ENCODE measurements at places on chromosomes 11 and 22.

- peak overlapping the region; percentile 64 for H3K27ac ChIP-seq
- H3K27me3 ChIP-seq = no peaks in the 10 kb centered on the region
- peaks cover 11% of the 10 kb centered on the region for H3K36me3 ChIP-seq
These were observed 585 bp downstream of the THYN1 start for GRCh38 chr11:134252346-134253187.

- no peaks in the 10 kb centered on the region for H3K27me3 ChIP-seq
- peaks cover 12% of the 10 kb centered on the region for H3K36me3 ChIP-seq
- no peak overlapping the region for H3K4me3 ChIP-seq
- no peak for DNase-seq
These were observed 20.5 kb downstream of the NUCB2 start for GRCh38 chr11:17296852-17297559.

- no peak overlapping the region for H3K27ac ChIP-seq
- no peaks in the 10 kb centered on the region for H3K4me1 ChIP-seq
- H3K4me3 ChIP-seq = no peak overlapping the region
These were observed 49.5 kb upstream of the ACCSL start for GRCh38 chr11:43998308-43998707.

GRCh38 chr11:80698637-80699036 lies 1257.8 kb upstream of the TENM4 start:
- DNase-seq = no peak
- H3K4me1 ChIP-seq = no peaks in the 10 kb centered on the region
- no peaks in the 10 kb centered on the region for H3K27me3 ChIP-seq
- no peak overlapping the region for H3K27ac ChIP-seq

GRCh38 chr11:3879967-3880542 lies 24.6 kb downstream of the STIM1 start:
- H3K4me1 ChIP-seq = peaks cover 43% of the 10 kb centered on the region
- H3K27ac ChIP-seq = peak overlapping the region; percentile 20
- no peaks in the 10 kb centered on the region for H3K27me3 ChIP-seq
- no peaks in the 10 kb centered on the region for H3K36me3 ChIP-seq
- no peak overlapping the region for H3K4me3 ChIP-seq

DNA sequence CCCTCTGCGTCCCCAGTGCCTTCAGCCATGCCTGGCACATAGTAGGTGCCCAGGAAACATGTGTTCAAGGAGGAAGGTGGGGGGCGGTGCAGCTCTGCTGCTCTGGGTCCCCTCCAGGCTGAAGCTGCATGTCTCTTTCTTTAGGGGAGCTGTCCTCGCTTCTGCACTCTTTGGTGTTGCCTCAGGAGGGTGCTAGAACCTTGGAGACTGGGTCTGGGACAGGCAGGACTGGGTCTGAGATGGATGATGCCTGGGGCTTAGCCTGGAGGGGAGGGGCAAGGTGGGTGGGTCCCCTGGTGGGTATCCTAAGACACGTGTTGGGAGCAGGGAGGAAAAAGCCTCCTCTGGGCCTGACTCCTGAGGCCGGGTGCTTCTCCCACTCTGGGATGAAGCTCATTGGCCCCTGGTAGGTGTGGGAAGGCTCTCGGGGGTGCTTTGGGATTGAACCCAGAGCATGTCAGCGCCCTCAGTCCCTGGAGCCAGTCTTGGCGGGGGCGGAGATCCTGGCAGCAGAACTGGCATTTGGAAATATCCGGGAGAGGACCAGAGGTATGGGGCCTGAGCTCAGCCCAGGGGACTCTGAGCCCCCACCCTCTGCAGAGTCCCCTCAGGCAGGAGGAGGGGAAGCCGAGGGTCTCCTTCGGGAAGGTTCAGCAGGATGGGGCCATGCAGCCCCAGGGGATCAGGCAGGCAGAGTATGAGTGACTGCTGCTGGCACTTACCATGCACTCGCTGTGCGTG lies 6.7 kb upstream of the GSTP1 start:
- no peaks in the 10 kb centered on the region for H3K36me3 ChIP-seq
- H3K27me3 ChIP-seq = no peaks in the 10 kb centered on the region
- no peak overlapping the region for H3K27ac ChIP-seq
- peaks cover 45% of the 10 kb centered on the region for H3K4me1 ChIP-seq
- H3K4me3 ChIP-seq = no peak overlapping the region

- H3K4me1 ChIP-seq = no peaks in the 10 kb centered on the region
- H3K27me3 ChIP-seq = no peaks in the 10 kb centered on the region
- H3K36me3 ChIP-seq = no peaks in the 10 kb centered on the region
- H3K27ac ChIP-seq = no peak overlapping the region
These were observed 69.2 kb downstream of the TSPAN18 start for GRCh38 chr11:44795803-44796535.

GRCh38 chr11:122811721-122812120 lies 26.6 kb upstream of the CRTAM start:
- peaks cover 1% of the 10 kb centered on the region for H3K36me3 ChIP-seq
- no peak overlapping the region for H3K27ac ChIP-seq
- H3K4me3 ChIP-seq = no peak overlapping the region

DNA sequence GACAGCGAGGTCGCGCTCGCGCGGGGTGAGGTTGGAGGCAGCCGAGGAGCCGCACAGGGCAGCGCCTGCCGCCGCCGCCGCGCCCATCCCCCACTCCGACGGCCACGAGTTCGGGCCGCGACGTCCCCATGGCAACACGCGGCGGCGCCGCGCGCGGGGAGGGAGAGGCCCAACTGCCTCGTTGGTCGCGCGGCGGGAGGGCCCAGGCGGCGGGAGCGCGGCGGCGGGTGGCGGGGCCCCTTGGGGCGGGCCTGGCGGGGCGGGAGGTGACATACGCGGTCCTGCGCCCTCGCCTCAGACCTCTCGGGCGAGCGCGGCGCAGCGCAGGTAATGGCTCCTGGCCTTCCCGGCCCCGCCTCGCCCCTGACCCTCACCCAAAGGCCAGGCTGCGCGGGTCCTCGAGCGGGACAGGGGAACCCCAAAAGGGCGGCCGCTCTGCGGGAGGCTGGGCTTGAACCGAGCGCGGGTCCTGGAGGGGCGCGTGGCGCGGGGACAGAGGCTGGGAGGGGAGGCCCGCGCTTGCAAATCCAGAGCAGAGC lies at the start of gene DEUP1:
TSS of gene DEUP1 (plus strand) at position 297 of the 539 bp plus-strand sequence. CDS start 1,518 bp downstream, outside the sequence.
- no peaks in the 10 kb centered on the region for H3K36me3 ChIP-seq
- H3K27ac ChIP-seq = no peak within 1 kb of the TSS
- peak; percentile 69 for DNase-seq
- H3K27me3 ChIP-seq = no peaks in the 10 kb centered on the region
- no peak within 1 kb of the TSS for H3K4me3 ChIP-seq

DNA sequence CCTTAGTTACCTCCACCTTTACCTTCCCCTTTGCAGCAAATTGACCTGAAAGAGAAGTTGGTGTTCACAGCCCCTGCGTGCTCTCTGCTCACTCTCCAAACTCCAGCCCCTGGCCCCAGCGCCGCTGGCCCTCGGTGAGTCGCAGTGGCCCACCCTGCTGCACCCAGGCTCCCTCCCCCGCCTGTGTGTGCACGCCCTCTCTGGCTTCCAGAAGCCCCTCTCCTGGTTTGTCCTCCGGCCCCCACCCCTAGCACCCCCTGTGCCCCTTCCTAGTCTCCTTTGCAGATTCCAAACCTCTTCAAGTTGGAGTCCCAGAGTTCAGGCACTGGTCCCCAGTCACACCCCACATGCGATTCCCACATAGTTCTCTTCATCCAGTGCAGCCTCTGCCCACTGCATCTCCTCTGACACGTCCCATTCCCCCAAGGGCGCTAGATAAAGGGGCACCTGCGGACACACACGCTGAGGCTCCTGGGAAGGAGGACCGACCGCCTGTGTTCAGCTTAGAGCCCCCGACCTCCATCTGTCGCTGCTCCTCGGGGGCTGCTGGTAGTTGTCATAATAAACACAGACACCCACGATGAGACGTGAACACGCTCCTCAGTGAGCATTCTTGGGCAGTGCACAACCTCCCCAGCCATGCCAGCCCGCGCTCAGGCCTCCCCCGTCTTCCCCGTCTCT lies 1.5 kb upstream of the PHRF1 start:
- H3K27me3 ChIP-seq = no peaks in the 10 kb centered on the region
- no peak overlapping the region for H3K27ac ChIP-seq
- no peaks in the 10 kb centered on the region for H3K36me3 ChIP-seq
- no peak for DNase-seq
- H3K4me3 ChIP-seq = no peak overlapping the region

GRCh38 chr11:111680486-111681175 lies 78.4 kb downstream of the SIK2 start:
- H3K27ac ChIP-seq = no peak overlapping the region
- no peaks in the 10 kb centered on the region for H3K4me1 ChIP-seq
- no peak for DNase-seq
- H3K4me3 ChIP-seq = no peak overlapping the region
- no peaks in the 10 kb centered on the region for H3K27me3 ChIP-seq

- peaks cover 14% of the 10 kb centered on the region for H3K4me1 ChIP-seq
- no peak for DNase-seq
- H3K36me3 ChIP-seq = no peaks in the 10 kb centered on the region
- no peak overlapping the region for H3K4me3 ChIP-seq
- H3K27me3 ChIP-seq = no peaks in the 10 kb centered on the region
- no peak overlapping the region for H3K27ac ChIP-seq
These were observed 38.5 kb downstream of the TRAF6 start for GRCh38 chr11:36471577-36471976.

- peaks cover 18% of the 10 kb centered on the region for H3K4me1 ChIP-seq
- no peak for DNase-seq
- H3K36me3 ChIP-seq = no peaks in the 10 kb centered on the region
- no peak overlapping the region for H3K4me3 ChIP-seq
- H3K27ac ChIP-seq = no peak overlapping the region
- H3K27me3 ChIP-seq = no peaks in the 10 kb centered on the region
These were observed 161.0 kb downstream of the FCHSD2 start for GRCh38 chr11:72981080-72981479.

DNA sequence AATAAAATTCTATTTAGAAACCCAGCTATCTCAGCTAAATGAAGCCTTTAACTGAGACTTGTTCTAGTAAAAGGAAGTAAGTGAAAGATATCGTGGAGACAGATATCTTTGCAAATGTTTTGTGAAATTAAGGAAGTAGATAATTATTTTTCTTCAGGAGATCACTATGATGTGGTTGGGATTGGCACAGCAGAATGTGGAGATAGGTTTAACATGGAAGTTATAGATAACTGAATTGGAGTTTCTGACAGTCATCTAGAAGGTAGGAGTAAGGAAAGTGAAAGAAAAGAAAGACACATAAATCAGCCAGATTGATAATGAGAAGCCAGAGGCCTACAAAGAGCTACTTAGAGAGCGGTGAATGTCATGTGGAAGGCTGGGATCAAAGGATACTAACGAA lies 4.7 kb upstream of the CASP5 start:
- no peak overlapping the region for H3K27ac ChIP-seq
- no peak overlapping the region for H3K4me3 ChIP-seq
- no peaks in the 10 kb centered on the region for H3K27me3 ChIP-seq
- H3K4me1 ChIP-seq = no peaks in the 10 kb centered on the region
- DNase-seq = no peak

DNA sequence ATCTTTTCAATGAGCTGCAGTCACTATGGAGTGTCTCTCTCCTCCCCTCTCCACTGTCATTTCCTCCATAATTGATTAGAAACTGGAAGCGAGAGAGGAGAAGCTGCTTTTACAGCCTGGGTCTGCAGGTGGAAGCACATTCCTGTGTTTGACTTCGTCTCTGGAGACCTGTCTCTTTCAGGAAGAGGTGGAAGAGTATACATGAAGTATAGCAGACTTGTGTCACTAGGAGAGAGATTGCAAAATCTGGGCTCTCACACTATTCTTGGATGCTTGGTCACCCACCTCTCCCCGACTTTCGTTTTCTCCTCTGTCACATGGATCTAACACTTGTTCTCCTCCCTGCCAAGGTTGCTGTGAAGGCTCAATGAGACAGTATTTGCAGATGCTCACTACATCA lies 323.3 kb downstream of the NTM start:
- H3K4me1 ChIP-seq = no peaks in the 10 kb centered on the region
- no peak for DNase-seq
- H3K36me3 ChIP-seq = no peaks in the 10 kb centered on the region
- H3K27ac ChIP-seq = no peak overlapping the region
- H3K27me3 ChIP-seq = peaks cover 18% of the 10 kb centered on the region

GRCh38 chr11:71098776-71099175 lies 153.6 kb downstream of the SHANK2 start:
- no peaks in the 10 kb centered on the region for H3K27me3 ChIP-seq
- DNase-seq = no peak
- peaks cover 4% of the 10 kb centered on the region for H3K4me1 ChIP-seq
- H3K27ac ChIP-seq = no peak overlapping the region
- H3K36me3 ChIP-seq = no peaks in the 10 kb centered on the region

GRCh38 chr22:50218153-50218995 lies 17.6 kb downstream of the SELENOO start:
- peaks cover 17% of the 10 kb centered on the region for H3K4me1 ChIP-seq
- no peak overlapping the region for H3K4me3 ChIP-seq
- H3K36me3 ChIP-seq = peaks cover 49% of the 10 kb centered on the region
- H3K27me3 ChIP-seq = no peaks in the 10 kb centered on the region
- H3K27ac ChIP-seq = no peak overlapping the region

GRCh38 chr11:87203907-87204602 lies 166.3 kb downstream of the TMEM135 start:
- DNase-seq = no peak
- no peak overlapping the region for H3K27ac ChIP-seq
- no peaks in the 10 kb centered on the region for H3K36me3 ChIP-seq

GRCh38 chr22:20268279-20269012 lies at the start of gene RTN4R:
RTN4R (minus strand) TSS chr22:20268318; CDS start chr22:20268092, 226 bp downstream.
- DNase-seq = peak; percentile 78
- peaks cover 21% of the 10 kb centered on the region for H3K4me1 ChIP-seq
- H3K27ac ChIP-seq = peak within 1 kb of the TSS; percentile 54
- H3K4me3 ChIP-seq = no peak within 1 kb of the TSS
- H3K27me3 ChIP-seq = no peaks in the 10 kb centered on the region

- peak overlapping the region; percentile 53 for H3K4me3 ChIP-seq
- H3K36me3 ChIP-seq = no peaks in the 10 kb centered on the region
- peaks cover 23% of the 10 kb centered on the region for H3K4me1 ChIP-seq
- DNase-seq = peak; percentile 94
- peak overlapping the region; percentile 77 for H3K27ac ChIP-seq
These were observed 132.3 kb upstream of the C11orf58 start for GRCh38 chr11:16605894-16606783.

DNA sequence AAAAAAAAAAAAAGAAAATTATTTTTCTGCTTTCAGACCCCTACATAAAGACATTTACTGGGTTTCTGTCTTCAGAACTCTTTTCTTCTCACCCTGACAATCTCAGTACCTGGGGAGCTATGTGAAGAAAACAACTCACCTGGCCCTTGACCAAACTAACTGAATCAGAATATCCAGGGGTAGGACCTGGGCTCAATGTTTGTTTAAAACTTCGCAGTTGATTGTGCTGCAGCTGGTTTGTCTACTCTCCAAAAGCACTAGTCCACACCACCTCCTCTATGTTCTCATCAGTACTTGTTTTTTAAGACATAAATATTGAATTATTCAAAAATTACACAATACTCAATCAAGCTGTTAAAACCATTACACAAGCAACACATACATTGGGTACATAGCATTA lies 34.8 kb downstream of the EIF3F start:
- no peak for DNase-seq
- H3K27me3 ChIP-seq = peaks cover 11% of the 10 kb centered on the region
- peaks cover 12% of the 10 kb centered on the region for H3K4me1 ChIP-seq
- no peak overlapping the region for H3K4me3 ChIP-seq
- H3K36me3 ChIP-seq = no peaks in the 10 kb centered on the region

- H3K36me3 ChIP-seq = no peaks in the 10 kb centered on the region
- peaks cover 17% of the 10 kb centered on the region for H3K4me1 ChIP-seq
- H3K27me3 ChIP-seq = no peaks in the 10 kb centered on the region
These were observed 54.1 kb downstream of the MCAM start for GRCh38 chr11:119262668-119263351.

GRCh38 chr22:27220339-27220738 lies 563.0 kb downstream of the MIAT start:
- H3K27ac ChIP-seq = no peak overlapping the region
- H3K4me3 ChIP-seq = no peak overlapping the region
- no peaks in the 10 kb centered on the region for H3K36me3 ChIP-seq
- DNase-seq = no peak
- no peaks in the 10 kb centered on the region for H3K27me3 ChIP-seq
- H3K4me1 ChIP-seq = no peaks in the 10 kb centered on the region

- no peak overlapping the region for H3K27ac ChIP-seq
- no peaks in the 10 kb centered on the region for H3K27me3 ChIP-seq
- no peak overlapping the region for H3K4me3 ChIP-seq
- H3K36me3 ChIP-seq = no peaks in the 10 kb centered on the region
- no peak for DNase-seq
These were observed 65.2 kb downstream of the CACNA1I start for GRCh38 chr22:39635719-39636118.
